ENCODE measurements at places on chromosomes 5 and 9. TPM values are rescaled to one million over a fixed set of nuclear protein-coding genes. Genes with fewer than 3 reads are reported as not detected.
A peak's percentile ranks its signal among the peaks of the same experiment; 100 is the strongest.

- H3K36me3 ChIP-seq: no peaks in the 10 kb centered on the region
- H3K4me1 ChIP-seq: no peaks in the 10 kb centered on the region
- no peak overlapping the region for H3K4me3 ChIP-seq
- no peaks in the 10 kb centered on the region for H3K27me3 ChIP-seq
- DNase-seq: no peak
- H3K27ac ChIP-seq: no peak overlapping the region
Observed at GRCh38 chr5:10490927-10491672, 49.4 kb downstream of the ROPN1L start.

GRCh38 chr5:172335721-172336120 lies 52.2 kb upstream of the UBTD2 start:
- no peak for DNase-seq
- H3K4me3 ChIP-seq: no peak overlapping the region
- H3K27ac ChIP-seq: no peak overlapping the region
- no peaks in the 10 kb centered on the region for H3K36me3 ChIP-seq
- H3K27me3 ChIP-seq: no peaks in the 10 kb centered on the region

DNA sequence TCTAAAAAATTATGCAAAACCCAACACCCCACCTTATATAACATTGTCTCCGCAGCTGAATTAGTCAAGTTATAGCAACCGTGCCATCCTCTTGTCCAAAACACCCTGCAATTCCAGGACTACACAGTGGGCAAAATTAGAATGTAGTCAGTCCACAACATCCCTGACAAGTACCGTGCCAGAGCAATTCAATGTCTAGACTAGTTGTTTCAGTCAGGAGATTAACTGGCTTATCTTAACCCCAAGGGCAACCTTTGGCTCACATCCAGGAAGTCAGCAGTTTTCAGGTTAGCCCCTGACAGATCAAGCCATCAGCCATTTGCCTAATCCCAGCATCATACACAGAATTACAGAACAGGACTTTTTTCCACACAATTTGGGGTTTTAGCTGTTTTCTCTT lies 240.8 kb upstream of the TMEM161B start:
- H3K36me3 ChIP-seq: no peaks in the 10 kb centered on the region
- H3K4me3 ChIP-seq: no peak overlapping the region
- no peak for DNase-seq
- no peaks in the 10 kb centered on the region for H3K27me3 ChIP-seq

DNA sequence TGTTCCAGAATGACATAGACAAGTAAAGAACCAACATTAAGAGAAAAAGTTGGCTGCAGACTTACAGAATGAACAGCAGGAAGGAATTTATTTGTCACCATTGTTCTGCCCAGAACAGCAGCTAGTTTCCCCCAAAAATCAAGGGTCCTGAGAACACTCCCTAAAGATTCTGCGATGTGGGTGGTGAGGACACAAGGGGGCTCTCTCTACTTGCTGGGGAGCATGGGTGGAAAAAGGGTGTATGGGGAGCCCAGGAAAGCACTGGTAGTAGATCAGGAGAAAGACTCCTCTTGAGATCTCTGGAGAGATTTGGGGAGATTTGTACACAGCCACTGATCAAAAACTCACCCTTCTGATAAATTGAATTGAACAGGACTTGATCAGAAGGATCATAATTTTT lies 316.5 kb downstream of the KCTD16 start:
- no peak overlapping the region for H3K27ac ChIP-seq
- H3K4me1 ChIP-seq: no peaks in the 10 kb centered on the region
- DNase-seq: no peak
- H3K27me3 ChIP-seq: no peaks in the 10 kb centered on the region
- H3K4me3 ChIP-seq: no peak overlapping the region
- no peaks in the 10 kb centered on the region for H3K36me3 ChIP-seq

DNA sequence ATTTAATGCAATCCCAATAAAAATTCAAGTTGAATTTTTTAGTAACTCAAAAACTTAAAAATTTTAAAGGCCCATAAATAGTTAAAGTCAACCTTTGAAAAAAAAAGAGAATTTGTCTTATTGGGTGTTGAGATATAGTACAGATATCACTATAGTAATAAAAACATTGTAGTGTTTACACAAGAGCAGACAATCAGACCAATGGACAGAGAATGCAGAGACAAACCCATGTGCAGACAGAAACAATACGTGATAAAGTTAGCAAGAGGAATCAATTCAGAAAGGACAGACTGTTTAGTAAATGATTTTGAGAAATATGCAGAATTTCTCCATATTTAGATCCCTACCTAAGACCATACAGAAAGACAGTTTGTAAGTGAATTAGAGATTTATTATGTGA lies 33.9 kb downstream of the GOLGA1 start:
- H3K27ac ChIP-seq: no peak overlapping the region
- H3K36me3 ChIP-seq: peaks cover 27% of the 10 kb centered on the region
- H3K27me3 ChIP-seq: no peaks in the 10 kb centered on the region
- H3K4me3 ChIP-seq: no peak overlapping the region
- no peaks in the 10 kb centered on the region for H3K4me1 ChIP-seq

DNA sequence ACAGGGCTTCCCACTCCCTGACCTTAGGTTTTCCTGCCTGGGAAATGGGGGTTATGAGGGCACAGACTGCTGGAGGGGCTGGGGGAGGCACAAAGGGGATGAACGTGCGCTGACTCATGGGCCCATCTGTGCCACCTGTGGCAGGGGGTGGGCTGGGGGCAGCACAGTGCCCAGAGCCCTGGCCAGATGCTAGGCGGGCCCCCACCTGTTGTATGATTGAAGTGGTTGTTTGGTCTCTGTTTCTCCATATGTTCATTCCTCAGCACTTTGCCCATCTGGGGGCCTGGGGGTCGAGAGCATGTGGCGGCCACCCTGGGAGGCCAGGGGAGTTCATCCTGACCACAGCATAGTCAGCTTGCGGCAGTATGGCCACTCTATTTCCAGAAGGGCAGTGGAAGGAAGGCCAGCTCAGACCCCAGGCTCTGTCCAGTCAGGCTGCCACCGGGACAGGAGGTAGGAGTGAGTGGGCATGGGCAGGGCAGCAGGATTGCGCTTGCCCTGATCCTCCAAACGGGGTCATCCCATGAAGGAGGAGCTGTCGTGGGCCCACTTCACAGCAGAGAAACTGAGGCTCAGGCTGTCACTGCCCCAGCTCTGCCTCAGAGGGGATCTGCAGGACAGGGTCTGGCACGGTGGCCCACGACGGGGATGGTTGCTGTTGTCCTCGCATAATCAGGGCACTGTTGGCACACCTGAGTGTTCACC lies 841 bp upstream of the NINJ1 start:
- peak overlapping the region; percentile 88 for H3K27ac ChIP-seq
- H3K4me3 ChIP-seq: no peak overlapping the region
- no peaks in the 10 kb centered on the region for H3K36me3 ChIP-seq
- DNase-seq: no peak

- no peak for DNase-seq
- no peak overlapping the region for H3K27ac ChIP-seq
- no peak overlapping the region for H3K4me3 ChIP-seq
- H3K27me3 ChIP-seq: no peaks in the 10 kb centered on the region
Observed at GRCh38 chr5:179608131-179608581, 15.3 kb downstream of the HNRNPH1 start.

DNA sequence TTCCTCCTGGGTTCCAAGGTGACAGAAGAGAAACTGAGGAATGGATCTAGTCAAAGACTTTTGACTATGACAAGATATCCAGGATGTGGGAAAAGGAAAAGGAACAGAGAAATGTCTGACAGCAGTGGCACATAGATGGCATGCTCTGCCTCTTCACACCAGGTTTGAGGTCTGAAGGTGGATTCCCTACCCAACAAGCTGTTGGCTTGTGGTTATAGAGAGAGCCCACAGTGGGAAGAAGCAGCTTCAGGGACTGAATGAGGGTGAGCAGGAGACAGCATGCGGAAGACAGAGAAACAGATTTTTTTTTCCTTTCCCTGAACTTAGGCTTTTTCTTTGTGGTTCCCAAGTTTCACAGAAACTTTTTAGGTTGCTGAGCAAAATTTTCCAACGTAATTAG lies 20.6 kb downstream of the IFNW1 start:
- no peaks in the 10 kb centered on the region for H3K36me3 ChIP-seq
- H3K27me3 ChIP-seq: no peaks in the 10 kb centered on the region
- H3K27ac ChIP-seq: no peak overlapping the region
- H3K4me1 ChIP-seq: no peaks in the 10 kb centered on the region
- DNase-seq: no peak

DNA sequence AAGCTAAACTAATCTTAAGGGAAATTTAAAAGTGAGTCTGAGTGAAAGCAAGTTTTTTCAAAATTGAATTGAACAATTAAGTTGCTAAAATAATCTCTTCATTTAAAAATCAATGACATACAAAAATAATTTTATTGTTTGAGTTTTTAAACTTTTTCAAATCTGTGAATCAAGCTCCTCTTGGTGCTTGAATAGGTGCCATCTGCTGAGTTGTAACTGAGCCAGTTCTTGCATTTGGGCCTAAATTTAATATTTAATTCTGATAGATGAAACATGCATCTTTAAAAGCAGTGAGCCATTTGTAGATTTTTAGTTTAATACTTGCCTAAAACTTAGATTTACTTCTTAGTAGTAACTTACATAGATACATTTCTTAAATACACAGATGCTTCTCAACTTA lies 31.8 kb downstream of the SPATA31D1 start:
- no peaks in the 10 kb centered on the region for H3K27me3 ChIP-seq
- no peak overlapping the region for H3K27ac ChIP-seq
- H3K4me3 ChIP-seq: no peak overlapping the region

- no peak overlapping the region for H3K27ac ChIP-seq
- no peak overlapping the region for H3K4me3 ChIP-seq
- H3K36me3 ChIP-seq: no peaks in the 10 kb centered on the region
- H3K27me3 ChIP-seq: no peaks in the 10 kb centered on the region
- DNase-seq: peak; percentile 34
Observed at GRCh38 chr9:87875831-87876545, 6.7 kb upstream of the SPATA31E1 start.

DNA sequence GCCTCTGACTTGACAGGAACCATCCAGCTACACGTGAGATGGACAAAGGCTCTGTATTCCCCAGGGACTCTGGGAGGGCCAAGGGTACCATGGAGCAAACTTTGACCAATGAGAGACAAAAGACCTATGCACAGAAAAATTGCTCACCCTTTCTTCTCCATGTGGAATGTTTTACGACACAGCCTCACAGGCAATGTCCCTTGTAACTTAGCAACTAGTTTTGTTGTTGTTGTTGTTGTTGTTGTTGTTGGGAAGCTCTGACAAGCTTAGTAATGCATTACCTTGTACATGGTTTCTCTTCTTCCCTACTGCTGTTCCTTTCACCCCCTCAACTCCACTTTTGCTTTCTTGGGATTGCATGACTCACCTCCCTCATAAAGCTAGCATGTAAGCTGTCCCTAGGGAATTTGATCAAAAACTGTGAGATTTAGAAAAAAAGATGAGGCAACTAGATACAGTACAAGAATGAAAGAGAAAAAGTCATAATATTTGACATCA lies 550.9 kb downstream of the RAB3C start:
- no peaks in the 10 kb centered on the region for H3K36me3 ChIP-seq
- DNase-seq: no peak
- H3K4me1 ChIP-seq: no peaks in the 10 kb centered on the region

DNA sequence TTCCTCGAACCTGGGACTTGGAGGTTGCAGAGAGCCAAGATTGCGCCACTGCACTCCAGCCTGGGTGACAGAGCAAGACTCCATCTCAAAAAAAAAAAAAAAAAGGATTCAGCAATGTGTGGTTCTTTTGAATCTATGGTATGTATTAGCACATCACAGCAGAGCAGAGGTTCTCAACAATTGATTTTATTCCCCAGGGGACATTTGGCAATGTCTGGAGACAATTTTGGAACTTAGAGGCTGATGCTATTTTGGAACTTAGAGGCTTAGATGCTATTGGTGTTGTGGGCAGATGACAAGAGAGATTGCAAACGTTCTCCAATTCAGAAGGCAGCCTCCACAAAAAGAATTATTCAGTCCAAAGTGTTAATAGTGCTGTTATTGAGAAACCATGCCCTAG lies 115.2 kb downstream of the TMC1 start:
- H3K36me3 ChIP-seq: no peaks in the 10 kb centered on the region
- H3K27ac ChIP-seq: no peak overlapping the region
- no peaks in the 10 kb centered on the region for H3K4me1 ChIP-seq
- no peaks in the 10 kb centered on the region for H3K27me3 ChIP-seq
- no peak for DNase-seq

DNA sequence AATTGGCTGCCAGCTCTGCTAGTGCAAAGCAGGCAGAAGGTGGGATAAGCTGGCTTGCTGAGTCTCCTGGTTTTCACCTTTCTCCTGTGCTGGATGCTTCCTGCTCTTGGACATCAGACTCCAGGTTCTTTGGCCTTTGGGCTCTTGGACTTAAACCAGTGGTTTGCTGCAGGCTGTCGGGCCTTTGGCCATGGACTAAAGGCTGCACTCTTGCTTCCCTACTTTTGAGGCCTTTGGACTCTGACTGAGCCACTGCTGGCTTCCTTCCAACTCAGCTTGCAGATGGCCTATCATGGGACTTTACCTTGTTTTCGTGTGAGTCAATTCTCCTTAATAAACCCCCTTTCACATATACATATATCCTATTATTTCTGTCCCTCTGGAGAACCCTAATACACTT lies 1293.9 kb upstream of the CDH6 start:
- H3K4me3 ChIP-seq: no peak overlapping the region
- no peaks in the 10 kb centered on the region for H3K36me3 ChIP-seq
- DNase-seq: no peak
- no peak overlapping the region for H3K27ac ChIP-seq

GRCh38 chr9:134288746-134289145 lies 37.5 kb upstream of the RXRA start:
- DNase-seq: peak; percentile 61
- no peaks in the 10 kb centered on the region for H3K36me3 ChIP-seq
- H3K27me3 ChIP-seq: no peaks in the 10 kb centered on the region
- H3K27ac ChIP-seq: no peak overlapping the region
- no peak overlapping the region for H3K4me3 ChIP-seq

DNA sequence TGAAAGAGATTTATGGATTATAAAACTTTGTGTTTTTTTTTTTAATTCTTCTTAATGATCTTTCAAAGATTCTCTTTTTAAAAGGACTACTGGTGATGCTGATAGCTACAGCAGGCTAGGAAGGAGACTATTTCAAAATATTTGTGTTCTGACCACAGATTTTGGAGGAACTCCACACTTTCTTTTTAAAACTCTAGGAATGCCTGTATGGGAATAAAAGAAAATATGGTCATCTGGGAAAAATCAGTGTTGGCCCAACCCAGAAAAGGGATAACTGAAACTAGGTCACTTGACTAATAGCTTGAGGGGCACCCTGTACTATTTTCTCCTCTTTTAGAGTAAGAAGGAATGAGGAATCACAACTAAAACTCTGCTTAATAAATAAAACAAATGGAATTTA lies 97.6 kb upstream of the ADAMTS19 start:
- no peaks in the 10 kb centered on the region for H3K27me3 ChIP-seq
- H3K4me1 ChIP-seq: no peaks in the 10 kb centered on the region
- no peak overlapping the region for H3K27ac ChIP-seq

The FLT4 gene
- 29.4 TPM for total RNA-seq

The ABLIM3 gene
- total RNA-seq: 21.7 TPM

The IRX1 gene
- 62.0 TPM for total RNA-seq

The LECT2 gene
- not detected for total RNA-seq

The IFNA2 gene
- not detected for total RNA-seq

The GRM6 gene
- total RNA-seq: not detected

The ROR2 gene
- 5.7 TPM for total RNA-seq

Measured in kidney (tissue), 22 donors.